Right atrium auricular region (tissue), 2 donors: ENCODE measurements at places on chromosomes 6 and 20. TPM values are rescaled to one million over a fixed set of nuclear protein-coding genes. Genes with fewer than 3 reads are reported as not detected.
A peak's percentile ranks its signal among the peaks of the same experiment; 100 is the strongest.

The TTLL9 gene
- total RNA-seq, result not detected

- H3K4me1 ChIP-seq, result no peaks in the 10 kb centered on the region
- no peak overlapping the region for H3K4me3 ChIP-seq
- H3K27ac ChIP-seq, result no peak overlapping the region
- no peaks in the 10 kb centered on the region for H3K36me3 ChIP-seq
- DNase-seq, result no peak
Measured at GRCh38 chr20:33777816-33778215, 33.3 kb upstream of the CHMP4B start.

DNA sequence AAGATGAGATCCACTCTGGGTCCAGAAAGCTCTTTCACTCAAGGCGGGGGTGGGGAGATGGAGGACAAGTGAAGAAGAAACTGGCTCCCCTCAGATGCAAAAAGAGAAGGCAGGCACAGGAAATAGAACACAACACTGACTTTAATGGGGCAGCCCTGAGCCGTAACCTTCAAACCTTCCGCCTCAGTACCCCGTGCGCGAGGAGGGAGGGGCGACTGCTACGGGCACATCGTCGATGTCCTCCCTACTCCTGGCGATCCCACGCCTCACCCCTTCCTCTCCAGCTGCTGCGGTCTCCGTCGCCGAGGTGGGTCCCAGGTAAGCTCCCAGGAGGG, 3.9 kb downstream of the SPEF1 start:
- DNase-seq, result no peak
- no peaks in the 10 kb centered on the region for H3K36me3 ChIP-seq
- peak overlapping the region; percentile 60 for H3K4me3 ChIP-seq
- no peak overlapping the region for H3K27ac ChIP-seq
- peaks cover 28% of the 10 kb centered on the region for H3K4me1 ChIP-seq

The CAGE1 gene
- total RNA-seq, result not detected

The AMD1 gene
- 51.5 TPM for total RNA-seq

DNA sequence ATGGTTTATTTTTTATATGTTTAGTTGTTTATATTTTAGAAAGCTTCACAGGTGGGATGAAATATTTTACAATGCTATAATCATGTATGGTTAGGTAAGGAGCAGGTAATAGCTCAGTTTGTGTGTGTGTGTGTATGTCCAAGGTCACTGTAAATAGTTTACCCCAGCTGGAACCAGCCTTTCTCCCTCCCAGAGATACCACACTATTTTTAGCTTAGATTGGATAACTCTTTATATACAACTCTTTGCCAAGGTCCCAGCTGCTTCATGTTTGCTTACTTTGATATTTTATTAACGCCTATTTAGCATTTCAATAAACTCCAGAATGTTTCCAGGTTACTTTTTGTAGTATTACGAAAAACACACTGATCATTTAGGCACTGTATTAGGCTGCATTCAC, 1.8 kb upstream of the PEX7 start:
- H3K27ac ChIP-seq, result peak overlapping the region; percentile 54
- DNase-seq, result no peak
- no peaks in the 10 kb centered on the region for H3K36me3 ChIP-seq
- H3K4me1 ChIP-seq, result no peaks in the 10 kb centered on the region
- H3K4me3 ChIP-seq, result no peak overlapping the region

DNA sequence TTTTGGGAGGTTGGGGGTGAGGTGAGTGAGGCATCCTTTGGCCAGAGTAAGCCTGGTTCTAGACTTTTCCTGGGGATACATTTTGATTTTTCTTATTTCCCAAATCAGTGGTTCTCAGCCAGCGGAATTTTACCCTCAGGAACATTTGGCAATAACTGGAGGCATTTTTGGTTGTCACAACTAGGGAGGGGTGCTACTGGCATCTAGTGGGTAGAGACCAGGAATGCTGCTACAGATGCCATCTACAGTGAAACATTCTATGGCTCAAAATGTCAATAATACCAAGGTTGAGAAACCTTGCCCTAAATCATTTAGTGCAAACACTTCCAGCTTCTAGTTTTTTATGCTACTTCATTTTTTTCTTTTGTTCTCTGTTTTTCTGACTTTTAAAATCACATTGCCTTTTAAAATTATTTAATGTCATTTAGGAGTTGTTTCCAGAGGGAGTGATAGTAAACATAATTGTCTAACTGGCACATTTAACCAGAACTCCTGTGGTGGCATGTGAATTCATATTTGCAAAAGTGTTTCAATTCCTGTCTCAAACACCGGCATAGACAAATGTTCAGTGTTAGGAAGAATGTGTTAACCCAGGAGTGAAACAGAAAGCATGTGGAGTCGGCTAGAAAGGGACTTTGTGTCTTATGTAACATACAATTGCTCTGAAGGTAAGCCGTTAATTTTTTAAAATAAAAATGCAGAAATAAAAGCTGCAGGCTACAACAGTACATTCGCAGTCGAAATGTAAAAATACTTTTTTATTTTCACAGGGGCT, 59.0 kb downstream of the QRSL1 start:
- H3K27me3 ChIP-seq, result no peaks in the 10 kb centered on the region
- no peak overlapping the region for H3K4me3 ChIP-seq
- H3K36me3 ChIP-seq, result no peaks in the 10 kb centered on the region
- no peak for DNase-seq
- no peak overlapping the region for H3K27ac ChIP-seq

- H3K4me1 ChIP-seq, result no peaks in the 10 kb centered on the region
- H3K4me3 ChIP-seq, result no peak overlapping the region
- H3K36me3 ChIP-seq, result no peaks in the 10 kb centered on the region
Measured at GRCh38 chr6:73985891-73986290, 289.9 kb downstream of the CD109 start.

DNA sequence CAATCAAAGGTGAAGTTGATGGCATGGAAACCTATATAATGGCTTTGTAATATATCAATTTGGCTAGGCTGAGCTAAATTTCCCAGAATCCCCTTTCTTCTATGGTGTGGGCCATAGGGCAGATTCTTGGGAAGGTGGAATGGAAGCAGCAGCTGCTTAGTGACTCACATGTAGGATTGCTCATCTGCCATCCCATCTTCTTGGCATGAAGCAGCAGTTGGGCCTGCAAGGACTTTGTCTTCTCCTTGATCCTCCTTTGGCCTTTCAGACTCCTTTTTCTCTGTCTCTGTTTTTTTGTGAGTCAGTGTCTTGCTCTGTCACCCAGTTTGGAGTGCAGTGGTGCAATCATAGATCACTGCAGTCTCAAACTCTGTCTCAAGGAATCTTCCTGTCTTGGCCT, 52.6 kb upstream of the CEP162 start:
- H3K4me1 ChIP-seq, result no peaks in the 10 kb centered on the region
- no peak overlapping the region for H3K4me3 ChIP-seq
- DNase-seq, result no peak
- H3K27ac ChIP-seq, result no peak overlapping the region
- H3K36me3 ChIP-seq, result no peaks in the 10 kb centered on the region

DNA sequence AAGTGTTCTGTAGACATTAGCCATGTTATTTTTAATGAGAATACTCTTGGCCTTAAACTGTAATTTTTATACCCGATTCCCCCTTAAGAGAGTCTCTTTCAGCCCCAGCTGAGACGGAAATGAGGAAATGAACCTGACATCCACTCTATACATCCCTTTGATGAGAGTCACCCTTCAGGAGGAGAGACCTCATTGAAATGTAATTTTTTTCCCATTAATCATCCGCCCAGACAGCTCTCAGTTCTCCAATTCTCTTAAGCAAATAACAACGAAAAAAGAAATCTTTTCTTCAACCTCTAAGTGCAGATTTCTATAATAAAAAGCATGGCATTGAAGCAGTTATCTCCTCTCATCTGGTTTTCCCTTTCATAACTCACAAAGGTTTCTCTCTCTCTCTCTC, 243.8 kb upstream of the PMEPA1 start:
- no peak overlapping the region for H3K27ac ChIP-seq
- H3K27me3 ChIP-seq, result no peaks in the 10 kb centered on the region
- no peaks in the 10 kb centered on the region for H3K36me3 ChIP-seq

The LZTS3 gene
- total RNA-seq, result 25.9 TPM

The HDAC2 gene
- total RNA-seq, result 32.4 TPM

GRCh38 chr6:160427312-160428068, 79.3 kb downstream of the SLC22A3 start:
- peak overlapping the region; percentile 39 for H3K27ac ChIP-seq
- no peaks in the 10 kb centered on the region for H3K27me3 ChIP-seq

- H3K4me3 ChIP-seq, result no peak overlapping the region
- H3K27ac ChIP-seq, result no peak overlapping the region
- DNase-seq, result no peak
- H3K36me3 ChIP-seq, result no peaks in the 10 kb centered on the region
- H3K4me1 ChIP-seq, result no peaks in the 10 kb centered on the region
Measured at GRCh38 chr6:118746825-118747174, 95.4 kb upstream of the CEP85L start.

GRCh38 chr6:31814677-31815024, 432 bp downstream of the HSPA1L start:
- H3K36me3 ChIP-seq, result no peaks in the 10 kb centered on the region
- DNase-seq, result peak; percentile 96
- H3K4me1 ChIP-seq, result no peaks in the 10 kb centered on the region
- peak overlapping the region; percentile 61 for H3K4me3 ChIP-seq
- peak overlapping the region; percentile 100 for H3K27ac ChIP-seq

- no peak overlapping the region for H3K27ac ChIP-seq
- DNase-seq, result no peak
- no peak overlapping the region for H3K4me3 ChIP-seq
- no peaks in the 10 kb centered on the region for H3K27me3 ChIP-seq
Measured at GRCh38 chr20:43533060-43533459, 25.6 kb downstream of the L3MBTL1 start.

The VTA1 gene
- 28.2 TPM for total RNA-seq

DNA sequence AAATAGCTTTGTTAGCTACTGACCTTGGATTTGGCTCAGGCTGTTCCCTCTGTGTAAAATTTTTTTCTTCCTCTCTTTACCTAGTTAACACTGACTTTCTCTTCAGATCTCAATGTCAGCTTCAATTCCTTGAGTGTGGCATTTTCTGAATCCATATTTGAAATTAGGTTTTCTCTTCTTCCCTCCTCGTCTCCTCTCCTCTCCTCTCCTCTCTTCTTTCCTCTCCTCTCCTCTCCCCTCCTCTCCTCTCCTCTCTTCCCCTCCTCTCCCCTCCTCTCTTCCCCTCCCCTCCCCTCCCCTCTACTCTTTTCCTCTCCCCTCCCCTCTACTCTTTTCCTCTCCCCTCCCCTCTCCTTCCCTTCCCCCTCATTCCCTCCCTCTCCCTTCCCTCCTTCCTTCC, 453.3 kb downstream of the BMP2 start:
- no peaks in the 10 kb centered on the region for H3K4me1 ChIP-seq
- H3K27ac ChIP-seq, result no peak overlapping the region
- H3K36me3 ChIP-seq, result no peaks in the 10 kb centered on the region
- H3K27me3 ChIP-seq, result no peaks in the 10 kb centered on the region
- DNase-seq, result no peak
- H3K4me3 ChIP-seq, result no peak overlapping the region

The LY6G6F gene
- total RNA-seq, result not detected

DNA sequence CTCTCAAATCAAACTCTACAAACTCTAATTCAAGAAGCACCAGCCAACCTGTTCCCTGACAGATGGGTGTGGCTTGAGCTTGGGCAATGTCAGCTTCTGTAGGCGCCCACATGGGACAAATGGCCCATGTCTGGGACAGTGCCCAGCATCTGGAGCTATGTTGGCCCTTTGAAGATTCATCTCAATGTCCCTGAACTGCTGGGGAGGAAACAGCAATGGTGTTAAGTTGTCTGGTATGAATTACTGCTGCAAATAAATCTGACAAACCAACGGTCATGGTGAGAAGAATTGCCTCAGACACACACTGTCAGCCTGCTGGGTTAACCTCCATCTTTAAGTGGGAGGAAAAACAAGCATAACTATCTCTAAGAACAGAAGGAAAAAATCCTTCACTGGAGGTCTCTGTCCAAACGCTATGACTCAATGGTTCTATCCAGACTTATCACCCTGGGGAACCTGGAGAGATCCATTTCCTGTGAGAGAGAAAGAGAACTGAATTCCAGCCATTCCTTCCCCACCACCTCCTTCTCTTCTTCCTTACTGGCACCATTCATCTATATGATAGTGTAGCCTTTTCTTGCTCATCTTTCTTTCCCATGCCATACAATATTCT, 274.9 kb downstream of the CDH26 start:
- H3K4me1 ChIP-seq, result no peaks in the 10 kb centered on the region
- H3K4me3 ChIP-seq, result no peak overlapping the region
- no peak for DNase-seq
- H3K36me3 ChIP-seq, result no peaks in the 10 kb centered on the region
- H3K27me3 ChIP-seq, result no peaks in the 10 kb centered on the region

- H3K27me3 ChIP-seq, result no peaks in the 10 kb centered on the region
- no peaks in the 10 kb centered on the region for H3K36me3 ChIP-seq
- H3K4me3 ChIP-seq, result no peak overlapping the region
- H3K4me1 ChIP-seq, result no peaks in the 10 kb centered on the region
- H3K27ac ChIP-seq, result no peak overlapping the region
- DNase-seq, result no peak
Measured at GRCh38 chr20:62993856-62994494, 12.8 kb downstream of the BHLHE23 start.

DNA sequence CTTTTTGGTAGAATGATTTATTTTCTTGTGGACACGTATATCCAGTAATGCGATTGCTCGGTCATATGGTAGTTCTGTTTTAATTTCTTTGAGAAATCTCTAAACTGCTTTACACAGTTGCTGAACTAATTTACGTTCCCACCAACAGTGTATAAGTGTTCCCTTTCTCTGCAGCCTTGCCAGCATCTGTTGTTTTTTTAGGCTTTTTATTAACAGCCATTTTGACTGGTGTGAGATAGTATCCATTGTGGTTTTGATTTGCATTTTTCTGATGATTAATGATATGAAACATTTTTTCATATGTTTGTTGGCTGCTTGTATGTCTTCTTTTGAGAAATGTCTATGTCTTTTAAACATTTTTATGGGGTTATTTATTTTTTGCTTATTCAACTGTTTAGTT, 196.7 kb downstream of the MOXD1 start:
- DNase-seq, result no peak
- no peaks in the 10 kb centered on the region for H3K36me3 ChIP-seq
- H3K27ac ChIP-seq, result no peak overlapping the region
- H3K4me3 ChIP-seq, result no peak overlapping the region
- H3K4me1 ChIP-seq, result no peaks in the 10 kb centered on the region

DNA sequence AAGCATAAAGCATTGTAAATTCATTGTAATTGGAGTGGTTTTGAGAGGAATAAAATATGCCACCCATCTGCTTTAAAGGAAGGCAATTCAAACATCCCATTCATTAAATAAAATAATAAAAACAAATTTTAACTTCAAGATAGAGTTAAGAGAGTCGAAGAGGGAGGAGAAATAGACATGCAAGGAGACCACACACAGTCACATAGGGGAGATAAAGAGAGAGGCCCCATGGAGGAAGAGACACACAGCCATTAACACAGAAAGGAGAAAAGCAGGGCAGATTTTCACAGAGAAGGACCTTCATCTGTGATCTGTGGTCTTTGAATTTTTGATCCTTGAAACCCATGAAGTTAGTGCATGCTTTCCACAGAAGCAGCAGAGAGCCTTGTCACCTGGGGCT, 214.3 kb upstream of the TCF21 start:
- H3K27ac ChIP-seq, result no peak overlapping the region
- no peak for DNase-seq
- H3K36me3 ChIP-seq, result no peaks in the 10 kb centered on the region
- no peak overlapping the region for H3K4me3 ChIP-seq
- no peaks in the 10 kb centered on the region for H3K27me3 ChIP-seq
- H3K4me1 ChIP-seq, result no peaks in the 10 kb centered on the region
